ENCODE measurements at places on chromosomes 7 and 10.

- no peak for DNase-seq
Observed at GRCh38 chr7:12220389-12221046, 9.4 kb downstream of the TMEM106B start.

DNA sequence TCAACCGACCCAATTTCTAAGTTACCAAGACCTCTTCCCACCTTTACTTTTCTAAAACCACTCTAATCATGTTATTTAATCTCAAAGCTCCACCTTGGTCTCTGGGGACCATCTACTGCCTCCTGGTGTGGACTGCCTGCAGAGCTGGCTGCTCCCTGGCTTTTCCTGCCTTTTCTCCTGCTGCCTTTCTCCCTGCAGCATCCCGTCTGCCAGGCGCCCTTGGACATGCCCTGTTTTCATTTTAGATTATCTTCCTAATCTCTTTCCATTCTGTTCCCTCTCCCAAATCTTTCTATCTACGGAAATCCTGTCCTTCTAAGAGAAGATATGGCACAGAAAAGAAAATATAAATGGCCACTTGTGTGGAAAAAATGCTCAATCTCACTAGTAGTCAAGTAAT lies 23.1 kb downstream of the TCAF1 start:
- no peak for DNase-seq

GRCh38 chr10:61120805-61121204 lies 176.8 kb upstream of the RHOBTB1 start:
- DNase-seq, result no peak

DNA sequence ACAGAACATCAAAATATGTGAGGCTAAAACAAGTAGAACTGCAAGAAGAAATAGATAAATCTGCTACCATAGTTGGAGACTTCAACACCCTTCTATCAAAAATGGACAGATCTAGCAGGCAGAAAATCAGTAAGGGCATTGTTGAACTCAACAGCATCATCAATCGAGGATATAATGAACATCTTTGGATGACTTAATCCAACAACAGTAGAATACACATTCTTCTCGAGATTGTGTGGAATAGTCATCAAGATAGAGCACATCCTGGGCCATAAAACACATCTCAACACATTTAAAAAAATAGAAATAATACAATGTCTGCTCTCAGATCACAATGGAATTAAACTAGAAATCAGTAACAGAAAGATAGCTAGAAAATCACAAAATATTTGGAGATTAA lies 9.9 kb downstream of the IGFBP1 start:
- DNase-seq, result no peak

DNA sequence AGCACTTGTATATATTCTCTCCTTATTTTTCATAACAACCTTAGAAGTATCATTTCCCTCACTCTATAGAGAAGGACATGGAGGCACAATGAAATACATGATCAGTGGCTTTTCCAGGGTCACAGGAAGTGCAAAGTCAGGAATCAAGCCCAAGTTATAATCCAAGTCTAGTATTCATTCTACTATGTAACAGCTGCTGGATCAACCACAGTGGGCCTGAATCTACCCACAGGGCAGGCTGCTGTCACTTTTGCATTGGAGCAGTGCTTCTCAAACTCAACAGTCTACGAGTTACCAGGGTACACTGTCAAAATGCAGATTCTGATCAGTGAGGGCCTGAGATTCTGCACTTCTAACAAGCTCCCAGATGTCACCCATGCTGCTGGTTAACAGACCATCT lies 18.3 kb downstream of the ZDHHC16 start:
- DNase-seq, result no peak

GRCh38 chr10:92291921-92292845 lies 1.2 kb downstream of the MARCHF5 start:
- peak; percentile 2 for DNase-seq

DNA sequence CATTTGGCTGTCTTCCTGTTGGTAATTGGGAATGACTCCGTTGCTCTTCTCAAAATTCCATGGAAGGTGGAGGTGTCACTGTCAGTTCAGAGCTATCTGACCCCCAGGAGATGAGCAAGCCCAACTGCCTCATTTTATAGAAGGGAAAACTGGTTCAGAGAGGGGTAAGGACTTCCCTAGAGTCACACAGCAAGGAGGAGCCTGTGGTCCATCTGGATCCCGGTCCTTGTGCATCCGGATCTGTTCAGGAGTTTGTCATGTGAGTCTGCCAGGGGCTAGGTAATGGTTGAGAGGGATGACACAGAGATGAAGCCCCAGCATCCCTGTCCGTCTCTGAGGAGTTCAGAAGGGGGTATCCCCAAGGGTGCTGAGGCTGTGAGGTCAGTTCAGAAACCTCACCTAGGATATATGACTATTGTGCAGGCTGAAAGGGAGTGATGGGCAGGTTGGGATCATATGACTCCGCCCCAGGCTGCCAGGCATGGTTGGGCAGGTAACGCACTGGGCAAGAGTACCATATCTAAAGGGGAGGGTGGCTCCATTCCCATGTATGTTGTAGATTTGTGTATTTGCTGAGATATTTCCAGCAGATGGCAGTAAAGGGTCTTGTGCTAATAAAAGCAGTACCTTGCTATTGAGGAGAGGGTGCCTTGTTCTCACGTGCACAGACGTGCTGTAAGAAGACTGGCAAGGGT lies 16.0 kb upstream of the SLC29A3 start:
- no peak for DNase-seq

- no peak for DNase-seq
Observed at GRCh38 chr10:29415876-29416275, 127.0 kb downstream of the LYZL1 start.

DNA sequence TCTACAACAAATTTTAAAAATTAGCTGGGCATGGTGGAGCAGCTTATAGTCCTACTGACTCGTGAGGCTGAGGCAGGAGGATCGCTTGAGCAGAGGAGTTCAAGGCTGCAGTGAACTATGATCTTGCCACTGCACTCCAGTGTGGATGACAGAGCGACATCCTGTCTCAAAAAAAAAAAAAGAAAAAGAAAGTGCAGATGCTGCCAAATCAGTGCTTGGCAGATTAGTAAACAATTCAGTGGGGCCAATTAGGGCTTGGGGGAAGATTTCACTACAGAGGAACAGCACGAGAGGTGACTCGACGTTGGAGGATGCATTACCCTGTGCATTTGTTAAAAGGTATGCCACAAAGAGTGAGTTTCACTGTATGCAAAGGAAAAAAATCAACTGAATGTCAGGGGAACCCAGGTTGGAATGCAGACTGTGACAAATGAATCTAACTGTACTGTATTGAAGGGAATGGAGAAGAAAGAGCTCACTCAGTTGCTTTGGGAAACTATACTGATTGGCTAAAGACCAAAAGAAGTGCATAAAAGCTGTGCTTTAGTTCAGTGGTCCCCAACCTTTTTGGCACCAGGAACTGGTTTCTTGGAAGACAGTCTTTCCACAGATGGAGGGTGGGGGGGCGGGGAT lies 31.6 kb downstream of the GARIN1A start:
- DNase-seq, result no peak

- DNase-seq, result no peak
Observed at GRCh38 chr10:125916977-125917376, 20.6 kb downstream of the FANK1 start.

DNA sequence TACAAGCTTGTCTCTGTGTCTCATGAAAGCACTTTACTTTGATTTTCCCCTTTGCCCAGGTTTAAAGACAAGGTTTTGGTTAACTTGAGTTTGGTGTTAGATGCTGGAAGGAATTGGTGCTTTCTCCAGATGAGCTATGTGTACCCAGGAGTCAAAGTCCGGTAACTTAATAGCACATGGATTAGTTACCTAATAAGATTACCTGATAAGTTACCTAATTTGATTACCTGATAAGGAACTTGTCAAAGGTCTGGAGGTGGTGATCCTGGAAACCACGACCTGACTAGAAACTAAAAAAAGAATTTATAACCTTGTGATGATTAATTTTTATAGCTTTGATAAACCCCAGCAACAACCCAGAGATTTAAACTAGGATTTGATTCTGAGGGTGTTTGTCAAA lies 269.9 kb upstream of the CACNA2D1 start:
- DNase-seq, result no peak

- DNase-seq, result no peak
Observed at GRCh38 chr7:13198036-13198435, 510.6 kb downstream of the ARL4A start.

DNA sequence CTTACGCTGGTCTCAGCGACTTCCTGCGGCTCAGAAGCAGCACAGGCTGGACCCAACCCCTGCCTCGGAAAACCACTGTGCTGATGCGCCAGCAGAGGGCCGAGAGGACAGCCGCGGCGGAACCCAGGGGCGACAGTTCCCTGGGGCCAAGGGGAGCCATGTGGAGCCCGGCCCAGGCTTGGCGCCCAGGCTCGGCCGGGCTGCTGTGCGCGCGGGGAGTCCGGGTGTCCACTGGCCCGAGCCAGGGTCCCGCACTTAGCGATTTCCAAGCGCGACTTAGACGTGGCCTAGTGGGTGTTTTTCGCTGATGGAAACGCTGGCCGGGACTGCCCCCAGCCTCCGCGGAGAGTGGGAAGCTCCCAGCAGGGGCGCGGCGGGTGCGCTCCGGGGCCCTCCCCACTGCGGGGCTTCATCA lies 18.6 kb upstream of the ZNF32 start:
- DNase-seq, result no peak

- no peak for DNase-seq
Observed at GRCh38 chr10:111360260-111360925, 283.6 kb downstream of the ADRA2A start.

- DNase-seq, result no peak
Observed at GRCh38 chr10:104293011-104293410, 24.0 kb downstream of the GSTO2 start.

GRCh38 chr10:111084366-111085255 lies 7.8 kb downstream of the ADRA2A start:
- no peak for DNase-seq

- DNase-seq, result no peak
Observed at GRCh38 chr7:82036146-82036886, 266.5 kb upstream of the HGF start.
